Caco-2 (cell line): ENCODE measurements at places on chromosomes 7 and 10. TPM values are rescaled to one million over a fixed set of nuclear protein-coding genes. Genes with fewer than 3 reads are reported as not detected.
A peak's percentile ranks its signal among the peaks of the same experiment; 100 is the strongest.

The TWIST1 gene
- total RNA-seq, result not detected in 2 replicates

The AGMO gene
- 0.16 and 0.28 TPM in 2 replicates for total RNA-seq

The GIMAP6 gene
- total RNA-seq, result not detected in 2 replicates

The HOGA1 gene
- 0.50 and 0.67 TPM in 2 replicates for total RNA-seq

DNA sequence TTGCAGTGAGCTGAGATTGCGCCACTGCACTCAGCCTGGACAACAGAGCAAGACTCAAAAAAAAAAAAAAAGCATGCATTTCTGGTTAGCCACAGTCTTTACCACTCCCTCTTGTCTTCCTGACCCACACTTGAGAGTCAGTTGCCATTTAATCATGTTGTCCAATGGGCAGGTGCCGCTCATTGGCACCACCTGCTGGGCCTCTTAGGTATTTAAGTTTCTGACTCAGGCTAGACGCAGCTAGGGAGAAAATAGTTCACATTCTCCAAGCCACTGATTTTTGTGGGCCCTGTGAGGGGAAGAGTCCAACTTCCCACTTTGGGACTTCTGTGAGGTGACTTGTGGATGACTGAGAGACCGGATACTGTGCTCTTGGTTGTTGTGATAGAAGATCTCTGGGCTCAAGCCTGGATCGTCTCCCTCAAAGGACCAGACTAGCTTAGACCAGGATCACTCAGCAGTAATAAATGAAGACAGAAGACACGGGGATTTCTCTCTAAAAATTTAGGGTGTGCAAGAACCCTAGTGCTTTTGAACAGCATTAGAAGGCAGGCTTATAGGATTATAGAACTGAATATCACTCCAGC lies 26.8 kb upstream of the SORCS3 start:
- H3K4me3 ChIP-seq, result no peak overlapping the region
- H3K27ac ChIP-seq, result no peak overlapping the region
- H3K4me1 ChIP-seq, result no peaks in the 10 kb centered on the region
- peak; percentile 47 for DNase-seq

GRCh38 chr7:128867842-128868623 lies 5.4 kb downstream of the ATP6V1F start:
- H3K27me3 ChIP-seq, result no peaks in the 10 kb centered on the region
- DNase-seq, result no peak
- H3K27ac ChIP-seq, result no peak overlapping the region
- no peaks in the 10 kb centered on the region; the same call in none of the 2 replicates for H3K36me3 ChIP-seq
- peaks cover 16% of the 10 kb centered on the region; the same call in 1 of the 2 replicates for H3K4me1 ChIP-seq

DNA sequence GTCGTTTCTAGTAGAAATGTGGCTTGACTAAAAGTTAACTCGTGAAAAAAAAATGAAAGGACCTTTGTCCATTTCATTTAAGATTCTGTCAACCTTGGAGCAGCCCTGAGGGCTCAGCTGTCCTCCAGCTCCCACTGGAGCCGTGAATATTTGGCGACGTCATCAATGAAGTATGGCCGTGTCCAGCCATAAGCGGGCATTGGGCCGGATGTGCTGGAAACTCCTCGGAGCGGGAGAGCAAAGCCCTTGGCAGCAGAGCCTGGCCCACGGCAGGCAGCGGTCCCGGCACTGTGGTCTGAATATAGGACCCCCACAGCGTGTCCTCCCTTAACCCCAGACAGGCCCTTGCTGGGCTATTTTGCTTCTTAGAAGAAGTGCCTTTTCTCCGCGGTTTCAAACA lies 50.0 kb downstream of the JAKMIP3 start:
- H3K4me3 ChIP-seq, result no peak overlapping the region
- H3K27me3 ChIP-seq, result no peaks in the 10 kb centered on the region
- no peak overlapping the region for H3K27ac ChIP-seq
- H3K36me3 ChIP-seq, result no peaks in the 10 kb centered on the region
- peaks cover 29% of the 10 kb centered on the region for H3K4me1 ChIP-seq
- DNase-seq, result no peak

- peaks cover 10% of the 10 kb centered on the region for H3K4me1 ChIP-seq
- H3K27ac ChIP-seq, result peak overlapping the region; percentile 73
- H3K36me3 ChIP-seq, result no peaks in the 10 kb centered on the region
- no peak for DNase-seq
- no peak overlapping the region for H3K4me3 ChIP-seq
Measured at GRCh38 chr7:134691546-134692343, 45.1 kb downstream of the BPGM start.

- H3K27me3 ChIP-seq, result no peaks in the 10 kb centered on the region
- H3K4me3 ChIP-seq, result no peak overlapping the region
- no peaks in the 10 kb centered on the region for H3K4me1 ChIP-seq
- no peak for DNase-seq
- no peaks in the 10 kb centered on the region for H3K36me3 ChIP-seq
Measured at GRCh38 chr10:93954299-93954698, 39.4 kb upstream of the PLCE1 start.

- no peaks in the 10 kb centered on the region for H3K27me3 ChIP-seq
- no peak overlapping the region for H3K27ac ChIP-seq
- no peaks in the 10 kb centered on the region for H3K4me1 ChIP-seq
- H3K4me3 ChIP-seq, result no peak overlapping the region
- H3K36me3 ChIP-seq, result no peaks in the 10 kb centered on the region
Measured at GRCh38 chr10:126042354-126042753, 146.0 kb downstream of the FANK1 start.

- H3K4me3 ChIP-seq, result no peak overlapping the region
- H3K27ac ChIP-seq, result no peak overlapping the region
- DNase-seq, result peak; percentile 79
Measured at GRCh38 chr10:32207544-32207943, 139.4 kb downstream of the EPC1 start.

DNA sequence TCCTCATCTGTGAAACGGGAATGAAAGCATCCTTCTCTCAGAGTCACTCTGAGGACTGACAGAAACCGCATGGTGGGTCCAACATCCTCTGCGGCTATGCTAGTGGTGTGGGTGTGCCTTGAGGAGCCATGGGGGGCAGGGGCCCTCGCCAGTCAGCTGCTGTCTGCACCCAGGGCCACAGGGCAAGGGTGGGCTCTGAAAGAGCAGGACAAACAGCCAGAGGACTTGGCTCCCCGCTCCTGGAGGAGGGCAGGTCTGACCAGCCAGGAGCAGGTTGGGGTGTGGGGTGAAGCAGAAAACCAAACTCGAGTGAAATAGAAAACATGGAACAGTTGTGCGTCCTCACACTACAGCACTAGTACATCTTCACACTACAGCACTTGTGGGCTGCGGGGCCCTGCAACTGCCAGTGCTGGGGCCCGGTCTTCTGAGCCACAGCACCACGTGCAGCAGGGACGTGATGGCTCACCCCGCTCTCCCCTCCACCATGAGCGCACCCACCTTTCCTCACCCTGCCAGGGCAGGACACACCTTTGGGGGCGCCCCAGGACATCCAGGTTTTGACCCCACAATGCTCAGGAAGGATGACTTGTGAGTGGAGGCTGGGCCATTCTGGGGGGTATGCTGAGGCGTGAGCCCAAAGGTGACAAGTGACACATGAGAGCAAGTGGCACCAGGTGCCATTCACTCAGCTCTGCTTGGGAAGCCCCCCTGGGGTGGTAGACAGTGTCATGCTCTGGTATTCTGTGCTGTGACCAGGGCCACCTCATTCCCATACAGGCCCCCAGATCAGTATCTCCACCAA lies 96.1 kb upstream of the RET start:
- H3K36me3 ChIP-seq, result no peaks in the 10 kb centered on the region
- H3K27ac ChIP-seq, result no peak overlapping the region
- no peak overlapping the region for H3K4me3 ChIP-seq
- no peak for DNase-seq

GRCh38 chr10:78657163-78657861 lies 411.5 kb upstream of the ZMIZ1 start:
- no peaks in the 10 kb centered on the region for H3K4me1 ChIP-seq
- no peak overlapping the region for H3K4me3 ChIP-seq
- DNase-seq, result peak; percentile 78
- H3K27ac ChIP-seq, result no peak overlapping the region

DNA sequence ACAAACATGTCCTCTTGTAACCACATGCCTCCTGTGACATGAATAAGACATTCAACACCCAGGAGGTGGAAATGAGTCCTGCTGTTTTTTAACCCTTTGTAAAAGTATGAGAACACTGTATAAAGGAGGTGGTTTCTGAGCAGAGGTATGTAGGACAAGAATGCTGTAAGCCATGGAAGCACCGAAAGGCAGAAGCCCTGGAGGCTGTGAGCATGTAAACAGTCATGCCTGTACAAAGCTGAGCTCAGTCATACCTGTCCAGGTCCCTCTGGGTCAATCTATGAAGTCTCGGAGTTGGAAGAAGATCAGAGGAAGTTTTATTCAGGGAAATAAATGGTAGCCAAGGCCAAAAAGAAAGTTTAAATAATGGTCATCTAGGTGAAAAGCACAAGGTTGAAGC lies 34.7 kb upstream of the XPNPEP1 start:
- H3K4me3 ChIP-seq, result no peak overlapping the region
- H3K27ac ChIP-seq, result no peak overlapping the region
- no peaks in the 10 kb centered on the region for H3K36me3 ChIP-seq
- DNase-seq, result no peak
- no peaks in the 10 kb centered on the region for H3K27me3 ChIP-seq

DNA sequence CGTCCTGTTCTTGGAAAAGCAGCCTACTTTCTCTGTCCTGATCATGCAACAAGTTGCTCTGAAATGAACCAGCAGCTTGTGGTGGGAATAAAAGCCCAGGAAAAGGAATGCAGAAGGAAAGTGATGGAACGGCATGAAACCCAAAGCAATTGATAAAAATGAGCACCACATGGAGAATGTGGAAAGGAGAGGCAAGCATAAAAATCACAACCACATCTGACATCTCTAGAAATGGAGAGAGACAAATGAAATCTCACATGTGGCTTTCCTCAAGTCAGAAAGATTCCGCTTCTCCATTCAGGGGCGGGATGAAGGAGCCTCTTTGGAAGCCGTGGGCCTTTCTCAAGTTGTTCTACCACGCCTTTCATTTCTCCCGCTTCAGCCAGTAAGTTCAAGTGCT lies 631.7 kb upstream of the GALNT17 start:
- no peak overlapping the region for H3K27ac ChIP-seq
- no peak for DNase-seq
- H3K4me1 ChIP-seq, result no peaks in the 10 kb centered on the region
- no peaks in the 10 kb centered on the region for H3K36me3 ChIP-seq

DNA sequence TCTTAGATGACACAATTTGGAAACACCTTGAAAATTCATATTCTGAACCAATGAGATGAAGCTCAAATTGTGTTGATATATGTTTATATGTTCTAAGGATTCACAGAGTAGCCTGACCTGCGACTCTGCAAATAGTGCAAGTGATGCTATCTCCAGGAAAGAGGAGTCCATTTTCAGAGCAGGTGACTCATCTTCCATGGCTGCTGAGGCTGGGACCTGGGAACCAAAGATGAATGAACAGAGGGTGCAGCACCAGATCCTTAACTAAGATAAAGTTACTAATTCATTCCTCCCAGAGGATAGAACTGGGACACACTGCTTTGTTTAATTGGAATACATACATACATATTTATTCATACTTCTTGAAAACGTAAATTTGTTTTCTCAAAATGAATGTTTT lies 240.6 kb upstream of the SEMA3C start:
- H3K4me1 ChIP-seq, result peaks cover 42% of the 10 kb centered on the region
- no peaks in the 10 kb centered on the region for H3K36me3 ChIP-seq
- no peak overlapping the region for H3K27ac ChIP-seq
- H3K4me3 ChIP-seq, result no peak overlapping the region

GRCh38 chr10:70692043-70692603 lies 19.8 kb downstream of the ADAMTS14 start:
- no peaks in the 10 kb centered on the region for H3K4me1 ChIP-seq
- no peak for DNase-seq
- no peaks in the 10 kb centered on the region for H3K27me3 ChIP-seq
- no peak overlapping the region for H3K27ac ChIP-seq
- H3K4me3 ChIP-seq, result no peak overlapping the region

- H3K27me3 ChIP-seq, result no peaks in the 10 kb centered on the region; the same call in 1 of the 2 replicates
- DNase-seq, result no peak
- H3K4me3 ChIP-seq, result no peak overlapping the region
- no peak overlapping the region for H3K27ac ChIP-seq
Measured at GRCh38 chr10:118583611-118584010, 11.8 kb downstream of the PRLHR start.

DNA sequence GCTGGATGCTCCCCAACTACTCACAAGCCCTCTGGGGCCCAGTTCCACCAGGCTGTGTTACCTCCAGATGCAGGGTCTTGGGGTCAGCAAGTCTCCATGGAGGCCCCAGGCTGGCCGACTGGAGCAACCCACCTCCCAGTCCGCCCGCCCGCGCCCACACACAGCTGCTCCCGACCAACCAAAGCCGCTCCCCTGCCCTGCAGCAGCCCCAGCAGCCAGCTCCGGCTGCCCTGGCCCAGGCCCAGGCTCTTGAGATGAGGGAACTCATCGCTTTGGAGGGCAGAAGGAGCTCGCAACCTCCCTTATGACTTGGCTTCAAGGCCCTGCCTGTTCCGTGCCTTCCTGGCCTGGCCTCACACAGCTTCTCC lies 47.2 kb downstream of the LRRC20 start:
- peak overlapping the region; percentile 2 for H3K27ac ChIP-seq
- no peaks in the 10 kb centered on the region for H3K4me1 ChIP-seq
- no peak for DNase-seq
- H3K4me3 ChIP-seq, result no peak overlapping the region

DNA sequence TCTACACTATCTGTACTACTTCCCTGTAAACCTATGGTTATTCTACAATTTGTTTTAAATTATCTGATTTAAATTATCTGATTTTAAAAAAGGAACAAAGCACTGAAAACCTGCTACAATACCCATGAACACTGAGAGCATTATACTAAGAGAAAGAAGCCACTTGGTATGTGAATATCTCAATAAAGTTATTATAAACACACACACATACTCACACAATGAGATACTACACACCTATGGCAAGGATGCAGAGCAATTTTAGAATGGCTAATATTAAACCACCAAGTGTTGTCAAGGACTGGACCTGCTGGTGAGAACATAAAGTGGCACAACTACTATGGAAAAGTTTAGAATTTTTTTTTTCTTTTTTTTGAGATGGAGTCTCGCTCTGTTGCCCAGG lies 82.7 kb downstream of the IGF2BP3 start:
- H3K27me3 ChIP-seq, result no peaks in the 10 kb centered on the region
- no peak for DNase-seq
- H3K4me1 ChIP-seq, result peaks cover 15% of the 10 kb centered on the region
- H3K4me3 ChIP-seq, result no peak overlapping the region
- H3K27ac ChIP-seq, result no peak overlapping the region

DNA sequence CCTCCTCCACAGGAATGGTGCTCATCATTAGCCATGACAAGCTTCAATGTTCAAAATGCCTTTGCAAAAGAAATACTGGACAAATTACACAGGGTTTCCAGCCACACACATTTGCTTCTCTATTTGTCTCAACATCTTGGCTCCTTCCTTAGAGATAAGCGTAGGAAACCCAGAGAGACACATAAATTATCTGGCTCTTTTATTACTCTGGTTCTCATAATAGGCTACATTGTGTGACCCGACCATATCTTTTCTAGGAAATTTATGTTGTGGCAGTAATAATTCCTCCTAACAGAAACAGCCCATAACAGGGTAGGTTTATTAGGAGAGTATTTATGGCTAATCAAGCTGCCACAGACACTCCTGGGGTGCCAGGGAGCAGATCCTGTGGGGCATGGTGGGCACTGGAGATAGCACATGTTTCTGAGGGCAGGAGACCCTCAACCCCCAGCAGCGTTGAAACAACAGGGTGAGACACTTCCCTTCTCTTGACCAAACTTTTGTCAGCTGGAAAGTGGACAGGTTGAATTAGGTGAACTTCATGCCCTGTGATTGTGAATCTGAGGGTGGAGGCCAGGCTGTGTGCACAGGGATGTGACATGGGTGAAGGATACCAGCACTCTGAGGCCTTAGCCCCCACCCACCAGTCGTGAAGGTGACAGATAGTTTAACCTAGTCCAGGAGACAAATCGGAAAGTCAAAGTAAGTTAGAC lies 295.9 kb upstream of the ZNF32 start:
- H3K4me3 ChIP-seq, result no peak overlapping the region
- H3K36me3 ChIP-seq, result no peaks in the 10 kb centered on the region
- no peaks in the 10 kb centered on the region for H3K4me1 ChIP-seq
- DNase-seq, result peak; percentile 19
- H3K27ac ChIP-seq, result no peak overlapping the region
